ENCODE measurements at places on chromosomes 2 and 18.

DNA sequence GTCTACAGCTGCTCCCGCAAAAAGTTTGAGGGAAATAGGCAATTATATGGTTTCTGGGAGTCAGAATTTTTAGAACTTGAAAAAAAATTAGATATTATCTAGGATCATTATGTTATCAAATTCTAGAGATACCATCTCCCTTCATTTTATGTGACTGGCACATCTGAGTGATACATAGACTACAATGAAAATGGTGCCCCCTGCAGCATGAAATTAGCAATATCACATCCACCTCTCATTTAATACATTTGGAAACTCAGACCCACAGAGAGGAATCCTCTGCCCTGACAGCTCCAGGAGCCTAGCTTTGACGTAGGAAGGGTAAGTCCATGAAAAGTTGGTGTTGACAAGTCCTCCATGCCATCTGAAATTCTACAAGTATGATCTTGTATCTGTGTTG lies 381.6 kb downstream of the SUCLG1 start:
- no peaks in the 10 kb centered on the region for H3K36me3 ChIP-seq
- no peaks in the 10 kb centered on the region for H3K4me1 ChIP-seq
- DNase-seq, result no peak
- H3K27me3 ChIP-seq, result no peaks in the 10 kb centered on the region
- no peak overlapping the region for H3K27ac ChIP-seq

DNA sequence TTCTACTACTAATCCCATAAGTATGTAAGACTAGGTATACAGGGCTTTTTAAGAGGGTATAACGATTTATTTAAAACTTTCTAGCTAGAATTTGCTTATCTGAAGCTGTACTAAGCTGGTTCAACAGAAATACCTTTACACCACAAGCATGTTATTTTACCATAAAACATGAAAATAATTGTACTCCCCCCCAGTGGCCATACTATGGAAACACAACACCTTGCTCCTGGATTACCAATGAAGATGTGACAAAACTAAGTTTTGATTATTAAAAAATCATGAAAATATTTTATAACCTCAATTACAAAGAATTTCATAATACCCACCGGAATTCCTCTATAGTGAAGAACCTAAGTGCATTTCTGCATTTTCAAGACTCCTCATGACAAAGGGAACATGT lies 27.3 kb downstream of the LPIN2 start:
- peak overlapping the region; percentile 20 for H3K27ac ChIP-seq
- H3K36me3 ChIP-seq, result peaks cover 26% of the 10 kb centered on the region
- no peak overlapping the region for H3K4me3 ChIP-seq
- H3K27me3 ChIP-seq, result no peaks in the 10 kb centered on the region
- peaks cover 72% of the 10 kb centered on the region for H3K4me1 ChIP-seq

DNA sequence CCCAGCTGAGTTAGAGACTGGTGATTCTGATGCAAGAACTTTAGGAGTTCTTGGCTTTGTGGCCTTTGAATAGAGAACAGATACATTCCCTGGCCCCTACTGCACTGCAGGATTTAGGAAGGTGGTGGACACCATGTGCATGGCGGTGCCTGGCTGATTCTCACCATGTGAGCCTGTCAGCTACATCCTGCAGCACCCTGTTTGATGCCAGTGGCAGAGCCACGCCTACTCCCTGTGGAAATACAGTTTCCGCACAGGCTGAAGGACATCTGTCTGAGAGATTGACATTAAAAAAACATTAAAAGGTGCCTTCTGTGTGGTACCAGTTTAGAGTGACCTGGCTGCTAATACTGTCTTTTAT lies 50.0 kb downstream of the KCNE4 start:
- DNase-seq, result no peak
- H3K36me3 ChIP-seq, result no peaks in the 10 kb centered on the region
- no peaks in the 10 kb centered on the region for H3K4me1 ChIP-seq
- H3K27ac ChIP-seq, result no peak overlapping the region
- no peak overlapping the region for H3K4me3 ChIP-seq

GRCh38 chr2:60302377-60303126 lies 250.9 kb downstream of the BCL11A start:
- DNase-seq, result no peak
- no peak overlapping the region for H3K4me3 ChIP-seq
- H3K27ac ChIP-seq, result no peak overlapping the region

GRCh38 chr2:27959496-27959895 lies 69.0 kb downstream of the BABAM2 start:
- no peak for DNase-seq
- H3K4me1 ChIP-seq, result peaks cover 72% of the 10 kb centered on the region
- no peaks in the 10 kb centered on the region for H3K27me3 ChIP-seq
- peak overlapping the region; percentile 83 for H3K27ac ChIP-seq
- no peak overlapping the region for H3K4me3 ChIP-seq
- peaks cover 33% of the 10 kb centered on the region for H3K36me3 ChIP-seq

GRCh38 chr18:78875016-78875777 lies 104.4 kb upstream of the SALL3 start:
- no peak overlapping the region for H3K4me3 ChIP-seq
- H3K4me1 ChIP-seq, result no peaks in the 10 kb centered on the region
- no peaks in the 10 kb centered on the region for H3K36me3 ChIP-seq
- DNase-seq, result no peak

DNA sequence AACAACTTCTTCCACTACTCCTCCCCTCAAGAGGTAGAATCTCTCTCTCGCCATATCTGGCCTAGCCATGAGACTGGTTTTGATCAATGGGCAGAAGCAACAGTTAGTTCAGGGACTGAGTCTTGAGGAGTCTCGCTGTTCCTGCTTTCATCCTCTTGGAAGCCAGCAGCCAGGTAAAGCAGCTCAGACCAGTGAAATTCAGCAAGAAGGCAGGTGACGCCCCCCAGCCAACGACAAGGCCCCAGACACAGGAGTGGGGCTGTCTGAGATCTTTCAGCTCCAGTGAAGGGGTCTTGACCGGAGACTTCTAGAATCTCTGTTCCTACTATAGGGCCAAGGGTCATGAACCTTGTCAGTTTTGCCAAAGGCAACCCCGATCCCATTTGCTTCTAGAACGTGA lies 39.7 kb upstream of the ACAA2 start:
- H3K36me3 ChIP-seq, result no peaks in the 10 kb centered on the region
- H3K27me3 ChIP-seq, result peaks cover 8% of the 10 kb centered on the region
- no peak overlapping the region for H3K4me3 ChIP-seq
- H3K4me1 ChIP-seq, result no peaks in the 10 kb centered on the region
